HS-27A (cell line): ENCODE measurements at places on chromosomes 11 and 22.

- DNase-seq, result no peak
These were observed 87.4 kb upstream of the ARHGAP32 start for GRCh38 chr11:129279326-129280026.

- no peak for DNase-seq
These were observed 34.0 kb downstream of the IFT27 start for GRCh38 chr22:36741968-36742367.

GRCh38 chr11:124080327-124081001, 34.8 kb upstream of the VWA5A start:
- DNase-seq, result no peak

DNA sequence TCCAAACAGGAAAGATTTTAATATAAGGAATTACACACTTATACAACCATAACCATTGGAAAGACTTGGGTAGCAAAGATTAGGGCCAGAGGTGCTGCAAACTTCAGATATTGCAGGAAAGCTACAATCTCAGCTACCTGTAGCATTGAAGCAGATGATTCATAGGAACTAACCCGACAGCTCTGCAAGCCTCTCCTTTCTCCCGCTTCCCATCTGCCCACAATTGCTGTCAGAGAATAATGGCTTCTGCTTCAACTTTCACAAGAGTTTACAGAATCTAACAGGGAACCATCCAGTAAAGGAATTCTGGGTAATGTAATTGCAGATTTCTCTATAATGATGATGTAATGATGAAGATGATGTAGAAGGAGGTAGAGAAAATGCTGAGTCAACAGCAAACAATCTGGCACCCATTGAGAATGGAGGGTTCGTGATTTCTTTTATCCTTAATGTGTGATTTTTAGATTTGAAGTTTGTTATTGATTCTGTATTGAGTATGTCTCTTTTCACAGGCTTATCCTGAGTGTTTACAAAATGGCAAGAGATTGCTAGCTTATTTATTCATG, 70.8 kb upstream of the USP47 start:
- DNase-seq, result no peak

- DNase-seq, result no peak
These were observed 28.1 kb downstream of the FGF4 start for GRCh38 chr11:69746752-69747742.

DNA sequence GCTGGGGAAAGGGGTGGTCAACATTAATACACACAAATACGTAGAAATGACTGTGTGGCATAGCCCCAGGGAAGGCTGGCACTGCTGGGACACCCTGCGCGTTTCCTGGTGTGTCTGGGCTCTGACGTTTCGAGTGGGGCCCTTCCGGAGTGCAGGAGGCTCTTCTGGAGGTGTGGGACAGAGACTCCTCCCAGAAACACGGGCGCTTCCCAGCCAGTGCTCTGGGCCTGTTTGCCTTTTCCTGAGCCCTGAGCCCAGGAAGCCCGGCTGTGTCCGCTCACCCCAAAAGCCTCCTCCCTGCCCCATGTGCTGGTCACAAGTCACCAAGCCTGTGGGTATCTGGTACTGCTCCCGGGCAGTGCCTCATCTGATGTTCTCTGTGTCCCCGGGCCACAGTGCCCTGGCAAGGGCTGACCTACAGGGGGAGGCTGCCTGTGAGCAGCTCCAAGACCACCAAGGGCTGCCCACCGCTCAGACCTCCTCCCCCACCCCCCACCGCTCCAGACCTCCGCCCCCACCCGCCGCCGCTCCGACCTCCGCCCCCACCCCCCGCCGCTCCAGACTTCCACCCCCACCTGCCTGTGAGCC, 1133.3 kb downstream of the BRD1 start:
- no peak for DNase-seq

GRCh38 chr22:50101870-50102565, 12.2 kb downstream of the MOV10L1 start:
- no peak for DNase-seq

GRCh38 chr11:122732342-122733315, 77.1 kb downstream of the UBASH3B start:
- DNase-seq, result no peak

GRCh38 chr22:19753996-19754700, 6.4 kb upstream of the TBX1 start:
- DNase-seq, result no peak

DNA sequence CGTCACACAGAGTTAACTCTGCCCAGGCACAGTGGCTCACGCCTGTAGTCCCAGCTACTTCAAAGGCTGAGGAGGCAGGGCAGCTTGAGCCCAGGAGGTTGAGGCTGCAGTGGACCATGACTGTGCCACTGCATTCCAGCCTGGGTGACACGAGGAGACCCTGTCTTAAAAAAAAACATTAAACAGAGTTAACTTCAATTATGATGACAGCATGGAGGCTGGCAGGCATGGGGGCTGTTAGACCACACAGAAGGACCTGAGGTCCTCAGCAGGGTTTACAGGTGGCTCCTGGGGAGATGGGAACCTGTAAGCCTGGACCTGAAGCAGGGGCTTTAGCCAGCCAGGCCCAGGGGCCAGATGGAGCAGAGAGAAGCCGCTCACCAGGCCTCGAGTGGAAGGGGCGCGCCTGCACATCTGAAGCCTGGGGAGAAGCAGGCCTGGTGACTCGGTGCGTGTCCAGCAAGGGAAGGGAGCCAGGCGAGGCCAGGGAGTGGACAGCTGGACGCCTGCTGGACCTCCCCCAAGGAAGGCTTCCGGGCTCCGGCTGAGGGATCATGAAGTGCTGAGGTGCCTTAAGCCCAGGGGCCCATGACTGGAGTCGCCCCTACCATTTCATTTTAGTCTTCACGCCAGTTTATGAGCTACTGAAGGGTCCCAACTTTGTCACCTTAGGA, 25.3 kb downstream of the RPUSD4 start:
- no peak for DNase-seq

DNA sequence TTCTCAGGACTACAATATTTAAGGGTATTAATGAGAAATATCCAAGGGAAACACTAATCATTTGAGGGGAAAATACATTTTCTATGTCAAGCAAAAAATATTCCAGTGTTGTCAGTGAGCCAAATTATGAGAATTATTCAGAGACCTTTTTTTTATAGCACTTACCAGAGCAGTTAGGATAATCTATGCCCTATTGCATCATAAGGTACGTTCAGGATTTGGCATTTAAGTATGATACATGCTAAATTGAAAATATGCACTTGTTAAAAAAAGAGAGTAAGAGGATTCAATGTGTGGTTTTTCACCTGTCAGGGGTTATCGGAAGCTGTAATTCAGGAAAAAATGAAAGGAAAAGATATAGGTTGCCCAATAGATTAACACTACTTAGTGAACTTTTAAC, 17.2 kb upstream of the MPPED2 start:
- DNase-seq, result no peak

GRCh38 chr11:118921929-118922744, 3.6 kb downstream of the BCL9L start:
- DNase-seq, result no peak

GRCh38 chr11:115423728-115424459, 80.3 kb downstream of the CADM1 start:
- DNase-seq, result no peak
